ENCODE measurements at places on chromosomes 12 and 14. TPM values are rescaled to one million over a fixed set of nuclear protein-coding genes. Genes with fewer than 3 reads are reported as not detected.

The DLGAP5 gene
- 27.6 TPM for total RNA-seq

The RTN1 gene
- 1.4 TPM for total RNA-seq

The SERPINA5 gene
- not detected for total RNA-seq

The ACACB gene
- 0.20 TPM for total RNA-seq

The CEBPE gene
- total RNA-seq, result not detected

The BIN2 gene
- total RNA-seq, result not detected

The APOLD1 gene
- 21.4 TPM for total RNA-seq

The RAPGEF3 gene
- 6.1 TPM for total RNA-seq

The PARPBP gene
- 19.2 TPM for total RNA-seq

The EID3 gene
- 6.8 TPM for total RNA-seq

The PRH1 gene
- 13.1 TPM for total RNA-seq

The AJUBA gene
- 60.8 TPM for total RNA-seq

The NEMP1 gene
- 14.9 TPM for total RNA-seq

The ITGA7 gene
- 27.4 TPM for total RNA-seq

The MTRFR gene
- 17.6 TPM for total RNA-seq

The FBRSL1 gene
- total RNA-seq, result 10.7 TPM

The KRT72 gene
- total RNA-seq, result not detected

The MIP gene
- total RNA-seq, result not detected

The DAO gene
- not detected for total RNA-seq

The CATSPERB gene
- not detected for total RNA-seq

The CLEC9A gene
- total RNA-seq, result not detected

The CCDC196 gene
- total RNA-seq, result not detected

The RNF212B gene
- total RNA-seq, result not detected

The A2ML1 gene
- total RNA-seq, result not detected

The FAM186B gene
- not detected for total RNA-seq

The BTG1 gene
- total RNA-seq, result 2.0 TPM

The SERPINA10 gene
- total RNA-seq, result not detected

The LIN52 gene
- 6.9 TPM for total RNA-seq

The FGF23 gene
- total RNA-seq, result not detected

The EML1 gene
- total RNA-seq, result 11.8 TPM

The DEGS2 gene
- not detected for total RNA-seq

The HOXC6 gene
- total RNA-seq, result 4.9 TPM

The CD27 gene
- not detected for total RNA-seq

The OR9K2 gene
- not detected for total RNA-seq

The NRL gene
- total RNA-seq, result 1.9 TPM

The CCDC177 gene
- total RNA-seq, result not detected

The PLEK2 gene
- total RNA-seq, result 2.2 TPM

The RIMBP2 gene
- total RNA-seq, result not detected

The KLRB1 gene
- not detected for total RNA-seq

The KRT77 gene
- total RNA-seq, result not detected

The AICDA gene
- not detected for total RNA-seq

The WNT1 gene
- total RNA-seq, result not detected
